ENCODE measurements at places on chromosomes 2 and 18.
A peak's percentile ranks its signal among the peaks of the same experiment; 100 is the strongest.

- DNase-seq: no peak
Measured at GRCh38 chr18:41681138-41681880, 273.7 kb upstream of the PIK3C3 start.

- no peak for DNase-seq
Measured at GRCh38 chr2:239954166-239955086, 70.7 kb downstream of the NDUFA10 start.

- no peak for DNase-seq
Measured at GRCh38 chr2:112021781-112022231, 33.3 kb upstream of the TMEM87B start.

- no peak for DNase-seq
Measured at GRCh38 chr18:13227910-13228309, 9.3 kb downstream of the LDLRAD4 start.

GRCh38 chr2:64825831-64826491 lies 163.2 kb upstream of the SLC1A4 start:
- DNase-seq: no peak

GRCh38 chr2:11404376-11405073 lies 60.1 kb upstream of the ROCK2 start:
- DNase-seq: no peak

DNA sequence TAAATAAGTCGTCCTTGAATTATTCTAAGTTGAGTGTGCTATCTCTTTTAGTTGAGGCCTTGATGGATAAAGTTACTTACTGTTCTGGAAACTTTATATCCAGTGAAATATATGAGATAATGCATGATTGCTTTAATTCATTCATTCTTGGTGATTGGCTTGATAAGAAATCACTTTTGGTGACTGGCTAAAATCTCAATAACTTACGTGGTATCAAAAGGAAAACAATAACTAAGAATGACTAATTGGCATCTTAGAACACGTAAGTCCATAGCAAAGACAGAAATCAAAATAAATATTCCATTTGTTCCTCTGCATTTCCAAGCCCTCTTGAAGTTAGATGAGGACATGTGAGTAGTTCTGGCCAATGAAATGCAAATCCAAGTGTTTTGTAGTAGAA lies 251.6 kb downstream of the NUP35 start:
- DNase-seq: no peak

GRCh38 chr18:44411262-44411905 lies 269.3 kb upstream of the SETBP1 start:
- DNase-seq: no peak

GRCh38 chr18:44729631-44730101 lies 49.0 kb downstream of the SETBP1 start:
- no peak for DNase-seq

DNA sequence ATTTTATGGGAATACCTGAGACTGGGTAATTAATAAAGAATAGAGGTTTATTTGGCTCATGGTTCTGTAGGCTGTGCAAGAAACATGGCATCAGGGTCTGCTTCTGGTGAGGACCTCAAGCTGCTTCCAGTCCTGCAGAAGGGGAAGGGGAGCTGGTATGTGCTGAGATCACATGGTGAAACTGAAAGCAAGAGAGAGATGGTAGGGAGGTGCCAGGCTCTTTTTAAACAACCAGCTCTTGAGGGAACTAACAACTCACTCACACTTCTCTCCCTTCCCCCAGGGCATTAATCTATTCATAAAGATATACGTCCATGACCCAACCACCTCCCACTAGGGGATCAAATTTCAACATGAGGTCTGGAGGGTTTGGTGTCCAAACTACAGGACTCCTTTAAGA lies 40.1 kb downstream of the AGPS start:
- DNase-seq: no peak

- no peak for DNase-seq
Measured at GRCh38 chr2:85009019-85009618, 38.2 kb downstream of the KCMF1 start.

DNA sequence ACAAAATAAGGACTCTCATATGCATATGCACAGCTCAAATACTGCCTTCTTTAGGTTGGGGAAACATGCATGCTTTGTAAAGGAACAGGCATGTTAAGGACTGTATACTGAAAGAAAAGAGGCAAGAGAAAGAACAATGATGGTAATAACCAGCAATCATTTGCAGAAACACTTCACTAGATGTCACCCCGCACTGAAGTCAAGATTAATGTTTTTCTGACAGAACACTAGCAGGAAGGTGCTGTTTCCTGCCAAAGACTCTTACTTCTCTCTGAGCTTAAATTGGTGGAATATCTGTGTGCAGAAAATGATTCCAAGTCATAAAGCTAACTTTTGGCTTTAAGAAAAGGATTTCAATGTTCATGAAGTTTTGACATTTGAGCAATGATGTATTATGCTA lies 19.3 kb upstream of the CSRNP3 start:
- no peak for DNase-seq

GRCh38 chr2:12463189-12463588 lies 253.5 kb upstream of the TRIB2 start:
- DNase-seq: no peak

GRCh38 chr2:225069477-225069876 lies 27.2 kb upstream of the DOCK10 start:
- no peak for DNase-seq

DNA sequence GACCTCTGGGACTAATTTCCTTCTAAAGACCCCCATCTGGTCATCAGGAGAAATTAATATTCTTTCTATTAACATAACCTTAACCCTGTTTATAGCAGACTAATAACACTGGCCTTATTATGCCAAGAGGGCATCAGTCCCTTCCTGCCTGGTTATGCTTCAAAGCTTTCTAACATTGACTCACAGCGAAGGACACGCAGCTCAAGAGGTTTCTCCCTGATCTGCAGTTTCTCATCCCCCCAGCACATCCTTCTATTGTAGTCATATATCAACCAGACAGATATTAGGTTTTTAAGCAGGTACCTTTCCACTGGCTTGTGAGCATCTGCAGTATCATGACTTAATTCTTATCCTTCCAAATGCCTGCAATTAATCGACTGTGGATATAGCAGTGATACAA lies 100.0 kb upstream of the CXCR4 start:
- DNase-seq: no peak

DNA sequence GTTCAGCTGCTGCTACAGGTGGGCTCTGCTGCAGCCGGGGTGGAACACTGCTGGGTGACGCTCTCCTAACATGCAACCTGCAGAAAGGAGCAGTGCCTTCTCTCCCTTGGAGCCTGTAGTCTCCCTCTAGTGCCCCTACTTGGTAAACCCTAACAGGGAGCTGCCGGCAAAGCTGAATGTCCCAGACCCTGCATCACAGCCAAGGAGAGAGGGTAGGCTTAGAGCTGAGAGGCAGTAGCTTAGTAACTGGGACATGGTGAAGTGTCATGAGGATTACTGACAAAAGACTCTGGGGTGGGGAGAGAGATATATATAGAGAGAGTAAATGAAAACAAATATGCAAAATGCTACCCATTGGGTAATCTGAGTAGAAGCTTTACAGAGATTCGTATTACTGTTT lies 9.9 kb downstream of the NCAPH start:
- DNase-seq: no peak

DNA sequence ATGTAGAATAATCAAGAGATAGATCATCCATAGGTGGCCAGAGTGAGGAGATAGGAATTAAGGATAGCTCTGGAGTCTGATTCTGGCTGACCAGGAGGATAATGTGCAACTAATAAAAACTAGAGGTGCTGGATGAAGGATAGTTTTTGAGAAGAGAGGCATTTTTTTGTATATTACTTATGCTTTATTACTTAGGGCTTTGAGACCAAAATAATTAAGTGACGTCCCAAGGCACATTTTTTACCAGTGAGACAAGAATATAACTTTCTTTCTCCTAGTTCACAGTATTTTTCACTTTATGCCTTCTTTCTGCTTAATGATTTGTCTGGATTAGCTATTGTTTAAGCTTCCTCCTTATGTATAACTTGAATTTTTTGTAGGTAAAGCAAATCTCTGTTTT lies 756.6 kb downstream of the TSN start:
- DNase-seq: no peak

DNA sequence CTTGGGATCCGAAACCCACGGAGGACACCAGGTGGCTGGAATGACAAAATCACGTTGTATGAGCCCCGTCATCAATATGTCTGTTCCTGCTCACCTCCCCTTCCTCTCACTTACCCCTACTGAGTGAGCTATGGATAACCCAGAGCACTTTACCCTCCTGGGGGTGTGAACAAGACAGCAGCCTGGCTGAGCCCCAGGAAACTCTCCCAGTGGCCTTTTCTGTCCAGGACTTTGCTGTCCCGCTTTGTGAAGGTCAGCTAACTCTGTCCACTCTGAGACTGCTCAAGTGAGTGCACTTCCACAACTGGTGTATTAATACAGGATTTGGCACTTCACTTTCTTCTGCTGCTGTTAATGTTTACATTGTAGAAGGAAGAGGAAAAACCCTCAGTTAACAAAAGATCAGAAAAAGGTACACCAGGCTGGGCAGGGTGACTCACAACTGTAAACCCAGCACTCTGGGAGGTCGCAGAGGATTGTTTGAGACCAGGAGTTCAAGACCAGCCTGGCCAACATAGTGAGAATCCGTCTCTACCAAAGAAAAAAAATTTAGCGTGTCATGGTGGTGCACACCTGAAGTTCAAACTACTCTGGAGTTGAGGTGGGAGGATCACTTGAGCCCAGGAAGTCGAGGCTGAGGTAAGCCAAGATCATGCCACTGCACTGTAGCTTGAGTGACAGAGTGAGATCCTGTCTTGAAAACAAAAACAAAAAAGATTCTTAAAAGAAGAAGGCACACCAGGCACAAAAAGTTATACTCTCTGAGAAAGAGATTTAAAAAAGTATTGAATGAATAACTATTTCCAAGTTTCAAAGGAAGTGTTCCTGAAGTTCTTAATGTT lies 90.3 kb downstream of the CLHC1 start:
- DNase-seq: no peak

DNA sequence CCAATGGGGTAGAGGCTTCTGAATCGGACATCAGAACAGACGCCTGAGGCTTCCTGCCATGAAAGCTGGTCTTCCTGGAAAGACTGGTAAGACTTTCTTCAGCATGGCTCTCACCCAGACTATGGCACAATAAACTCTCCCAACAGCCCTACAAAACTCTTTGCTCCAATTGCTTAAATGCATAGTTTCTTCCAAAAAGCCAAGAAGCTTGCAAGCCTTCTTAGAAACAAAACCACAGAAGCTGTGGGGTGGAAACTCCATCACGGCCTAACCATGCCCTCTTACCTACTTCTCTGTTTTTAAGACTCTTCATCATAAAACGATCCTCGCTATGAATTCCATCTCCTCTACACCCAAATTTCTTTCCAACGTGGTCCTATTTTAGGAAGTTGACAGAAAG lies 48.2 kb downstream of the PAX8 start:
- DNase-seq: no peak

DNA sequence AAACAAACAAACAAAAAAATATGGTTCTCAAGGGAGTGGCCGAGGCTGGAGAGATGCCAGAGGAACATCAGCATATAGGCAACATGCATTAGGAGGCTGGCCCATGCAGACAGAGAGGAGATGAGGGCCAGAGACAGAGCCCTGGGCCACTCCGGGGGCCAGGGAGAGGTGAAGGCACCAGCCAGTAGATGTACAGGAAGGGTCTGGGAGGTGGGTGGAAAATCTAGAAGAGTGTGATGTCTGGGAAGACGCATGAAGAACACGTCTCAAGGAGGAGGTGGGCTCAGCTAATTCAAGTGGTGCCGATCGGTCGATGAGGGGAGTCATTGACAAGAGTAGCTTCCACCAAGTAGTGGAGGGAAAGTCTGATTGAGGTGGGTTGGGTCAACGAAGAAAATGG lies 79.9 kb downstream of the ZCCHC2 start:
- DNase-seq: no peak

GRCh38 chr2:223970343-223971128 lies 13.3 kb downstream of the MRPL44 start:
- peak; percentile 44 for DNase-seq

DNA sequence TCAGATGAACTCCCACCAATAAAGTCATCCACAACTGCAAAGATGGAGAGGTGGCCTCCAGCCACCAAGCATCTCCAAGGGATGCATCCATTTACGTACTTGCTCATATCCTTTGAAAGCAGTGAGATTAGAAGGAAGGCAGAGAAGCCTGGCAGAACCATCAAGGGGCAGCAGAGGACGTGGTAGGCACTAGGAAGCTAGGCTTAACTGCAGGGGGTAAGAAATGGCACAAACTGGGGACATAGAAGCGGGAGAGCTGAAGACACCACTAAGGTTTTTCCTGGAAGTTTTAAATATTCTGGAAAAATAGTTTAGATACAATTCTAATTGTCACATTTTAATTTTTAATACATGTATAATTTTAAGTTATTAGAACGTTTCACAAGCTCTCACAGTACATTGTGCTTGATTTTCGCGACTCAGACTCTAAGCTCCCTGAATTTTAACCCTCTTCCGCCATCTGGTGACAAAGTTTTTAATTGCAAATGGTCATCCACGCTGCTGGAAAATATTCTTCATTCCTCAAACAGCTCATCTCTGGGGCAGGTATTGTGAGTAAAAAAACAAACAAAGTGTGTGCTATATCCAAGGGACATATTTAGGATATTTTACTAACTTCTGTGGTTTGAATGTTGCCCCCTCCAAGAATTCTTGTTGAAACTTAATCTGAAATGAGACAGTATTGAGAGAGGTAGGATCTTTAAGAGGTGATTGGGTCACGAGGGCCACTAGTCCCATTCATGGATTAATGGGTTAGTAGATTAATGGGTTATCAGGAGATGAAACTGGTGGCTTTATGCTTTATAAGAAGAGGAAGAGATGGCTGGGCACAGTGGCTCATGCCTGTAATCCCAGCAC lies 1.6 kb upstream of the PSTPIP2 start:
- peak; percentile 50 for DNase-seq

DNA sequence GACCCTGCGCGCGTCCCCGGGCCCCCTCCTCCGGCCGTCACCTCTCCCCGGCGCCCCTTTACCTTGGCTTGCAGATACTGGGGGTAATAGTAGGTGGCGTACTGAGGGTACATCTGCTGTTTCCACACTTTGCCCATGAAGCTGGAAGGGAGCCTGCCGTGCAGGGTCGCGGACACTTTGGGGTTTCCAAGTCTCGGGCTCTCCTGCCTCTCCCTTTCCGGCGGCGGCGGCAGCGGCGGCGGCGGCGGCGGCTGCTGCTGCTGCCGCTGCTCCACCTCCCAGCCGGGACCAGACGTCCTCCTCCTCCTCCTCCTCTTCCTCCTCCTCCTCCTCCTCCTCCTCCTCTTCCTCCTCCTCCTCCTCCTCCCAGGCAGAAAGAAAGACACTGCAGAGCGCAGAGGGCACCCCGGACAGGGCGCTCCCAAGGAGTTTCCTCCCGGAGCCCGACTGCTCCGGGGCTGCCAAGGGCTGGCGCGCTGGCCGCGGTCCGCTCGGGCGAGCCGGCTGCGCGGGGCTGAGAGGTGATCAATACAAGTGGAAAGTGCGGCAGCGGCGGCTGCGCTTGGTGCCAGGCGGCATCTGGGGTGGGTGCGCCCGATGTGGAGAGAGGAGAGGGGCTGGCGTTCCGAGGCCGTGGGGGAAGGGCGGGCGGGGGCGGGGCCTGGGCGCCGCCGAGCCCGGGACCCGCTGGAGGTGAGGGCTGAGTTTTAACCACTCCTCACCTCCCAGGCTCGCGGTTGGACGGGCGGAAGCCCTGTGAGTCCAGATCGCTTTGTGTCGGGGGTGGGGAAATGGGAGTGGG lies at the start of gene RBMS1:
TSS of gene RBMS1 (minus strand) at position 581 of the 802 bp plus-strand sequence. CDS start at position 137, 444 bp downstream.
- DNase-seq: peak; percentile 38

- no peak for DNase-seq
Measured at GRCh38 chr2:166179201-166179600, 51.4 kb upstream of the SCN1A start.

Measured in activated CD4-positive, alpha-beta T cell treated with anti-CD3 and anti-CD28 coated beads, Interleukin-2, amount 50 U/mL, for 4 hours (primary cell).